GOT3 (cell line): ENCODE measurements at places on chromosomes 7 and 10.
A peak's percentile ranks its signal among the peaks of the same experiment; 100 is the strongest.

- DNase-seq = no peak
Measured at GRCh38 chr10:4519658-4520402, 306.2 kb upstream of the AKR1E2 start.

DNA sequence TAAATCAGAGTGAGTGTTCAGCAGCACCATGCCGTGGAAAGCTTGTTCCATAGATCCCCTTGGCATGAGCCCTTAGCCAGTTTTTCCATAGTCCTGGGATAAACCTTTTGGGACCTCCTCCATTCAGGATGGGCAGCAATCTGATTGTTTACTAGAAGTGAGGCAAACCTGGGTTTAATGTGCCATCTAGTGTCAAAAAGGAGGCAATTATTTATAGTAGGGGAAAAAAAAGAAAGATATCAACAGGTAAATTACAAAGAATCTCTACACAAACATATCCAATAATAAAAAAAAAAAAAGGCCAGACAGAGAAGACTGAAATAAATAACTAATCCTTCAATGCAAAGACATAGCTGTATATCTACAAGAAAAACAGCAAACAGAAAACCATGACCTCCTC, 229.0 kb upstream of the STK17A start:
- DNase-seq = no peak

DNA sequence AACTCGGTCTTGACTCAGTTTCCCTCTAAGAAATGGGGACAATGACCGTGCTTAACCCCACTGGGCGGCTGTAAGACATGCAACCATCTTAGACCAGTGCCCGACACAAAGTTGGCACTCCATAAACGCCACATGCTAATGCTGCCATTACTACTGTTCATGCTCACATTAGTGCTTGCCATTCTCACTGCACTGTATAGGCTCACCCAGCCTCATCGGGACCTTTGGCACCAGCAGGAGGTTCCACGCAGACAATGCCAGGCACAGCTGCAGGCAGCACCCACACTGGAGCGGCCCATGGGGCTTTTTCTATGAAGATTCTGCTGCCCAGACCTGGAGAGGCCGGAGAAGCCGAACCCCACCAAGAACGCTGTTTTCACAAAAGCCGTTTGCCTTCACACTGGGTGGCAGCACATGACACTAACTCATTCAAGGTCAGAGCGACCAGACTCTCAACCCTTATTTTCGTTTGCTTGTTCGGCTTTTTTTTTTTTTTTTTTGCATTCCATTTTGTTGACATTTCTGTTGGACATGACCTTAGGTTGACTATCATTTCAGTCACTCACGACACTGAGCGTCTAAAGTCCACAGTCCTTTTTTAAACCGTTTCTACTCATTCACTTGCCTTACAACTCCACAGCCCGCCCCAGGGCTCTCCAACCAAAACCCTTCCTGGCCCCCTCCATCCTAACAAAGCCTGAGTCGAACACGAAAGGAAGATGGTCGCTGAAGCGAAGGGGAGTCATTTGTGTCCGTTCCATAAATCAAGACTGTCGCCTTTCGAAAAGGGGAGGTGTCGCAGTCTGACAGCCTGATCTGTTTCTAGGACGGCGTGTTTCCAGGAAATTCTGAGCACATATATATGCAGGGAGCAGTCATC, 124.4 kb upstream of the RNF32 start:
- no peak for DNase-seq

GRCh38 chr10:61024856-61025201, 80.8 kb upstream of the RHOBTB1 start:
- DNase-seq = no peak

GRCh38 chr10:34341473-34341872, 473.6 kb downstream of the PARD3 start:
- no peak for DNase-seq

DNA sequence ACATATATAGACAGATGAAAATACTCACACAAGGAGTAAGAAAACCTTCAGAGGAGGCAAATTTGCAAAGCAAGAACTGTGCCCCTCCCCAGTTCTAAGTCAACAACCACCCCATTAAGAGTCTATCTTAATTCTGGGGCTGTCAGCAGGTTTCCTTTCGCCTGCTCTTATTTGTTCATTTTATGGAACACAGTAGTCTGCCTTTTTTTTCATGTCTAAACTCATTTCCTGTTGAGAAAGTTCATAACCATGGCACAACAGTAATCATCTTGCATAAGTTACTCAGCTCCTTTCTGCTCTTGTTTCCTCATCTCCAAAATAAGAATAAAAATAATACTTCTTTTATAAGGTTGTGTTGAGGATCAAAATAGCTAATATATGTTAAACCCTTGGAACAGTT, 25.8 kb upstream of the AMPH start:
- DNase-seq = no peak

DNA sequence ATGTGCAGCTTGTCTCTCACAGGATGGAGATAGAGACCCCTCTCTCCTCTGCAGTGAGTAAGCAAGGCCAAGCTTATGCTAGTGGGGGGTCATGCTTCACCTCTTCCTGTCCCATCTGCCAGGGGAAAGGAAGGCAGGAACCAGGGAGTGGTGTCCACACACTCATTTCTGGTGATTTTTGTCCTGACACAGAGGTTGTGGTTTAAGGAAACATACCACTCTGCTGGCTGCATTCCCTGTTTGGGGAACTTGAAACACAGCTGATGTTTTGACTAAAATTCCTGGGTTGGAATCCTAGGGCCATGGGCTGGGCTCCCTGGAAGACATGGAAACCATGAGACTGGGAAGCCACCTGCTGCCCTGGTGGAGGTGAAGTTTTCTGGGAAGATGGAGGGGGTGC, 21.4 kb downstream of the C10orf120 start:
- no peak for DNase-seq

DNA sequence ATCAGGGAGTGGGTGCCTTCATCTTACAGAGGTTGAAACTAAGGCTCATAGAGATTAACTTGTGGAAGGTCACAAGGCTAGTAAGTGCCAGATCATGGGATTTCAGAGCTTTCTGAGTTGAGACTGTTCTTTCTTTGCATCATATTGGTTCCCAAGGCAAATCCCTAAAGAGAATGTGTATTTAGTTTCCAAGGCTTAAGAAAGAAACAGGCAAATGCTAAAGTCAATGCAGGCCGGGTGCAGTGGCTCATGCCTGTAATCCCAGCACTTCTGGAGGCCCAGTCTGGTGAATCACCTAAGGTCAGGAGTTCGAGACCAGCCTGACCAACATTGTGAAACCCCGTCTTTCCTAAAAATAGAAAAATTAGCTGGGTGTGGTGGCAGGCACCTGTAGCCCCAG, 19.8 kb downstream of the CDK1 start:
- DNase-seq = no peak

GRCh38 chr7:143205560-143206293, 16.1 kb upstream of the TAS2R40 start:
- no peak for DNase-seq

GRCh38 chr7:24656608-24657007, 83.4 kb downstream of the PALS2 start:
- DNase-seq = no peak

DNA sequence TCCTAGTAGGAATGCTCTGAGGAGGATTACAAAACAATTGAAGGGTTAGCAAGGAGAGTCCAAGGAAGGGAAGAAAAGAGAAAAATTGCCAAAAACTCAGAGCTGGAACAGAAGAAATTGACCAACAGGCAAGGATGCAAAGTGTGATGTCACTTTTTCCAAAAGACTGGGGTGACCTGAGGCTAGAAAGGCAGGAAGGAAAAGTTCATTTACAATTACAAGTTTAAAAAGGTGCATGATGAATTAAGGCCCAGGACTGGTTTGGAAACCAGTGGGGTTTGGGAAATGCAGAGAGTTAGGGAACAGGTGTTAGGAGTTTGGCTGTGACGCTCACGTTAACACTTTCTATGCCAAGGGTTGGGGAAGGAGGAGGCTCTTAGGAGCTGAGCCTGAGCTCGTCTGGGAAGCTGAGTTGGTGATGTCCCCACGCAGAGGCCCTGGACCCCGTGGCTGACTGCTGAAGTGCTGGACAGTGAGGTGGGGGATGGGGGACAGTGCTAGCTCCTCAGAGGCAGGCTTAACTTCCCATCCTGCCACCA, 92.6 kb upstream of the PODXL start:
- no peak for DNase-seq

DNA sequence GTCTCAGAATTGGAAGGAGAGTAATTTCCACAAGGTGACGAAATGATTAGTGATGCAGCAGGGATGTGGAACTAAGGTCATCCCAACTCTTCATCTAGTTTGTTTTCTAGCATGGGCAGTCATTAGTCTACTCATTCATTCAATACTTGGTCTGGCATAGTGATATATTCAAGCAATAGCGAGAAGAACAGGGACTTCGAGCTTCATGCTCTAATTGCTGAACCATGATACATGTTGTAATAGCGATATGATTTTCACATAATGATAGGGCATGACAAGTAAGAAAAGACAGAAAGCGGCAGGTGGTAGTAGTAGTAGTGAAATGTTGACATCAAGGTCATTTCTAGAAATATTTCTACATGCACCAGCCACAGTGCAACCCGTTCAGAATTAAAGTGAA, 652.1 kb downstream of the PHTF2 start:
- no peak for DNase-seq

- DNase-seq = no peak
Measured at GRCh38 chr7:140176122-140176701, 571 bp downstream of the KDM7A start.

GRCh38 chr10:75208181-75208580, 2.4 kb upstream of the VDAC2 start:
- DNase-seq = no peak

DNA sequence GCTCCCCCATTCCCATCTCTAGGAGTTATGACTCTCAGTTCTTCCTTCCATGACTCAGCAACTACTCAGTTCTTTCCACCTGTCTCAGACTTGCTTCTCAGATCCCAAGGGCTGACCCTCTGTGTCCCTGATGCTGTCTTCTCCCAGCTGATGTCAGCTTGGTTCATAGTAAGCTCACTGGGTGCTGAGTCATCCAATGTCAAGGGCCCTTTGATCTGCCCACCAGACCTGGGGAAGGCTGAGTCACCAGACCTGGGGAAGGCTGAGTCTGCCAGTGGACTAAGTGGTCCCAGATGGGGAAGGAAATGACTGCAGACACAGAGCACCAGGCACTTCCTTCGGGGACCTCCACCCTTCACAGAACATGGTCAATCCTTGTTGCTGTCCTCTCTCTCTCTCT, 76.1 kb upstream of the ZEB1 start:
- DNase-seq = peak; percentile 3

- no peak for DNase-seq
Measured at GRCh38 chr7:121824276-121824675, 48.7 kb upstream of the PTPRZ1 start.

- DNase-seq = no peak
Measured at GRCh38 chr7:132430861-132431822, 145.1 kb downstream of the PLXNA4 start.

DNA sequence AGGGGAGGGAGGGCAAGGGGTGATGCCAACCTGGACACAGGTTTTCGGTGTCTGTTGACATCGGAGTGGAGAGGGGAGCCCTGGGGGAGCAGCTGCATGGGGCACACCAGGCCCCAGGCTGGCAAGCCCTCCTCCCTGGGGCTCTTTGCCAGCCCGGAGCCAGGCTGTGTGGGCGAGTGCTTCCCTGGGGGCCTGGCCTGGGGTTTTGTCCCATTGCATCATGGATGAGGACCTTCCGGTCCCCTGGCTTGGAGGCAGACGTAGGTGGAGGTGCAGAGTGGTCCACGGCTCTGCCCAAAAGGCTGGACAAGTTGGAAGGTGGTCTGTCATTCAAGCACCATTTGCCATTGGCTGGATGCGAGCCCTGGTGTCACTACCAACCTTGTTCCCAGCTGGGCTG, 34.8 kb downstream of the ZMIZ1 start:
- DNase-seq = no peak

- no peak for DNase-seq
Measured at GRCh38 chr7:122588621-122589020, 110.3 kb downstream of the RNF133 start.

DNA sequence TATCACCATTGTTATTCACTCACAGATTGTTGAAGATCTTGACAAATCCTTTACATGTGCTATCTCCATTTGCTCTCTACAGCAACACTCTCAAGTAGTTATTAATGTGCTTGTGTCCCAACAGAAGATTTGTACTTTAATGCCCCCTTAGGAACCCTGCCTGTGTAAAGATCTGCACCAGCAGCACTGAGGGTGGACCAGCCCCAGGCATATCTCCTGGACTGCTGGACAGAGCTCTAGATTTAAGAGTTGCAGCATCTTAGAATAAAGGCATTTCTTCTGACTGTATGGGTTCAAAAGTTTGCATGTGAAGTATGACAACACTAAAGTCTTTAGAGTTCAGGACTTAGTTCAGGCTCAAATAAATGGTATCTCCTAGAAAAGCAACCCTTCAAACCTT, 94.7 kb downstream of the RNF133 start:
- DNase-seq = no peak

GRCh38 chr7:40192036-40192435, 57.2 kb downstream of the SUGCT start:
- DNase-seq = no peak

GRCh38 chr10:49758249-49758930, 3.7 kb downstream of the OGDHL start:
- no peak for DNase-seq

GRCh38 chr10:70779088-70779487, 6.1 kb downstream of the TBATA start:
- no peak for DNase-seq

DNA sequence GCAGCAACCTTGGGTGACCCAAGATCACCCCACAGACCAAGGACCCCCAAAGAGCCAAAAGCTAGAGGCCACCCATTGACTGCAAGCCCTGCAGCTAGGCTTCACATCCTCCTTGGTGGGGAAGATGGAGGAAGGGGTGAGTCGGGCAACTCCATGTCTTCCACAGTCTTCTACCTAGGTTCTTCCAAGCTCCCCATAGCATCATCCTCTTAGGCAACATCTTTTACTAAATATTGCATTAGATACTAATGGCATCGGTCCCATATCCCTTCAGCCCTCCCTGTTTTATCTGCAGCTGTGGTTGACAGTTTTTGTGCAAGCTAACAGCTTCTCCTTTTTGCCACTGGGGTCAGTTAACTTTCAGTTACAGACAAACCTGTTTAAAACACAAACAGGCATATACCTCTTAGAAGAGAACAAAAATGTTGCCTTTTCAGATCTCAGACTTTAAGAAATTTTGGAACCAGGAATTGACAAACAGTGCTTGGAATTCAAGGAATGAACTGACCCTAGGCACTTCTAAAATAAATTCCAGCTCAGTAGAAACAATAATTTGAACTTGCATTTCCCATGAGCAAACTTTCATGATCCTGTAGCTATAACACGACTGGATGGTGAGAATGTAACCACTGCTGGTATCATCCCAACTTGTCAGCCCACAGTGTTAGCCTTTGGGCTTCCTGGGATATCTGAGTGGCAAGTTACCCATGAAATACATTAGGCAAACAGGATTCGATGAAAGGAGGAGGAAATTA, 33.9 kb upstream of the MSMB start:
- no peak for DNase-seq

GRCh38 chr10:89390476-89391225, 1.8 kb upstream of the IFIT1 start:
- DNase-seq = no peak

GRCh38 chr7:132568962-132569361, 7.3 kb downstream of the PLXNA4 start:
- no peak for DNase-seq

- DNase-seq = no peak
Measured at GRCh38 chr7:99789441-99790070, 5.6 kb upstream of the CYP3A4 start.
